ENCODE measurements at places on chromosomes 11 and 22.

DNA sequence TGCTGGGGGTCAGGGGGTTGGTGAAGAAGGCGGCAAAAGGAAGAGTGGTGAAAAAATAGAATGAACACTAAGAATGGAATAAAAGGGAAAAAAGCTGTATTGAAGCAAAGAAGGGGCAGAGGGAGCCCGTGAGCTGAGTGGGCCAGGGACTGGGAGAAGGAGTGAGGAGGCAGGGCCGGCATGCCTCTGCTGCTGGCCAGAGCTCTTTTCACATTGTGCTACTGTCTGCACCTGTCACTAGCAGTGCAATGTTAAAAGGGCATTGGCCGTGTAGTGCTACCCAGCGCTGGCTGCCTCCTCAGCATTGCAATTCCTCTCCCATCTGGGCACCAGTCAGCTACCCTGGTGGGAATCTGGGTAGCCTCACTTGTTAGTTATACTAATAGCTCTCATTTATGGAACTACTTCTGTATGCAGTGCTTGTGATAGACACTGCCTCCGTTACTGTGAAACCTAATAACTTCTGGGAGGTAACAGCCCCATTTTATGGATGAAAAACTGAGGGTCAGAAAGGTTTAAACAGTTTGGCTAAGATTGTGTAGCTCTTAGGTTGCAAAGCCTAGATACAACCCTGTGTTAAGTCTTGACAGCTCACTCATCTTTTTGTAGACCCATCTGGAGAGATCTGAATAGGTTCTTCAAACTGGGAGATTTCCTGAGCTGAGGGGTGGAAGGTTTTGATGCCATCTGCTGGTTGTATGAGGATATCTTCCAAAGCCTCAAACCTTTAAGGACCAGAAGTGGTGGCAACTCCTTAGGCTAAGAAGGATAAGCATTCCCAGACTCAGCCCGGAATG is 8.5 kb downstream of the YPEL4 start:
- peak; percentile 47 for DNase-seq

DNA sequence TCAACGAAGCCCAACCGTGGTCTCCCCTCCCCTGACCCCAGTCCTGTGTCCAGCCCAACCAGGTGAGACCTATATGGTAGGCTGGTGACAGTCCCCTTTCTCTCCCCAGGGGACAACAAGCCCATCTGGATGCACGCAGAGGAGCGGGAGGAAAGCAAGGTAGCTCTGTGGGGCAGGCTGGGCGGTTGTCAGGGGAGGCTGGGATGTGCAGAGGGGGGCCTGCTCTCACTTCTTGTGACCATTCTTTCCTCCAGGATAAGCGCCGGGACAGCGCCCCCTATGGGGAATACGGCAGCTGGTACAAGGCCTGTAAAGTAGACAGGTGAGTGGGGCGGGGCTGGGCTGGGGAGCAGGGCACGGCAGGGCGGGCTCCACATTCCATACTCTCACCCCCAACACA is 3.5 kb upstream of the RAB1B start:
- no peak for DNase-seq

- DNase-seq, result no peak
Measured at GRCh38 chr11:119496469-119496868, 73.5 kb upstream of the THY1 start.

GRCh38 chr22:38953577-38954413 is 3.6 kb upstream of the APOBEC3A start:
- DNase-seq, result no peak

DNA sequence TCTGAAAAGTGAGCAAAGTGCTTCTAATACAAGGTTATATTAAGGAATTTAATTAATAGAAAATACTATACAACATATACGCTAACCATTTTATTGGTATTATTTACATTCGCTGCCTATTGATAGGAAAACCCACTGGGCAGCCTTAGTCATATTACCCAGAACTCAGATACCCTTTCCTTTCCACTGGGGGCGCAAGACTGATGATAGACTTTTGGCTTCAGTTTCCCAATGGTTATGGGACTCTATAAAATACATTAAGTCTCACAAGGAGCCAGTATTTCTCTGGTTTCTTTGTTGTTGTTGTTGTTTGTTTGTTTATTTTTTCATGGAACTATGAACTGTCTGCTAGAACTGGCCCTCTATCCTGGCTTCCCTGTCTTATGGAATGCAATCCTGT is 471.1 kb upstream of the KIRREL3 start:
- no peak for DNase-seq

- no peak for DNase-seq
Measured at GRCh38 chr11:111574373-111575225, 27.6 kb upstream of the SIK2 start.

GRCh38 chr11:129278586-129279319 is 86.6 kb upstream of the ARHGAP32 start:
- DNase-seq, result peak; percentile 33

DNA sequence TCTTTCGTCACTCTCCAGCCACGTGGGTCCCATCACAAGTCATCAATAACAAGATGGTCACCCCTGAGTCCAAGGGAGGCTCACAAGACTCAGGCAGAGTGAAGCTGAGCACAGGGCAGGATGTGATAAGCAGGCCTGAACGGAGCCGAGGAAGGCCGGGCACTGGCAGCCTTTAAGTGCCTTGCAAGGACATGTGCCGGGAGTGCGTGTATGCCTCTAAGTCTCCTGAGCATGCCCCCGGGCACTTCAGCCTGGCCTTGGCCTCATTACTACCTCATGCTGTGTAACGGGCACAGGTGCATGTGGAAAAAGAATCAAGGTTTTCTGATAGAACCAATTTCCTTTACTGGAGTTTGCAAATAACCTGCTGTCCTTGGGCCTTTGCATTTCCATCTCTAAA is 55.8 kb downstream of the UBASH3B start:
- DNase-seq, result no peak

- DNase-seq, result no peak
Measured at GRCh38 chr11:69298267-69299022, 4.5 kb downstream of the MYEOV start.

- DNase-seq, result no peak
Measured at GRCh38 chr11:97007283-97007682, 617.5 kb downstream of the JRKL start.

- DNase-seq, result no peak
Measured at GRCh38 chr11:121163658-121164308, 62.7 kb downstream of the TECTA start.

- DNase-seq, result no peak
Measured at GRCh38 chr11:128653801-128654231, 40.1 kb upstream of the FLI1 start.

GRCh38 chr11:33635161-33635560 is 65.5 kb downstream of the C11orf91 start:
- DNase-seq, result no peak

DNA sequence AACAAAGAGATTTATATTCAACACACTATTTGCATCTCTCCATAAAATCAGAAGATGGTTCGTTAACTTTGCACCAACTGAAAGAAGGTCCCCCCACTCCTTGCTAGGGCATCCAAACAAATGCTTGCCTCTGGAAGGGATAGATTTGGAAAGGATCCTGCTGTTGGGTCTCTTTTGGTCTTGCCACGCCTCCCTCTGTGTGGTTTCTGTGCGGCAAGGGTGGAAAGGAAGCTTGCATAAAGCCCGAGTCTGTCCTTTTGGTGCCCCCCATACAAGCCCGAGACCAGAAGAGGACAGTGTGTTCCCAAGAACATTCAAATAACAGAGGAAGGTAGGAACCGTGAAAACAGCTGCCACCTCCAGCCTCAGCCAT is 15.1 kb downstream of the SCGB1A1 start:
- no peak for DNase-seq

Measured in naive thymus-derived CD8-positive, alpha-beta T cell (primary cell).